ENCODE measurements at places on chromosomes 12 and 14.

GRCh38 chr14:56334458-56334857 is 216.2 kb downstream of the PELI2 start:
- no peak for DNase-seq

DNA sequence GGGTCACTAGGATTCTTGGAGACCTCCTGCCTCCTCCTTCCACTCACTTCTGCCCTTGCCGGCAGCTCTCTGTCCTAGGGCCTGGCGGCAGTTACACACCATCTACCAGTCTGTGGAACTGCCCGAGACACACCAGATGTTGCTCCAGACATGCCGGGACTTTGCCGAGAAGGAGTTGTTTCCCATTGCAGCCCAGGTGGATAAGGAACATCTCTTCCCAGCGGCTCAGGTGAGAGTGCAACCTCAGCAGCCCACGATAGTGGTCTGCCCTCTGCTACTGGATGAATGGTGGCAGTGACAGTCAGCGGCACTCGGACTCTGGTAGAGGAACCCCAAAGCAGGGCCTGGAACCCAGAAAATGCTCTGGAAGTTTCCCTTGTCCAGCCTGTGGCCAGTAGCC is 1.3 kb downstream of the ACADS start:
- no peak for DNase-seq

GRCh38 chr12:110010853-110011723 is 11.9 kb downstream of the ANKRD13A start:
- DNase-seq, result no peak

- DNase-seq, result no peak
Observed at GRCh38 chr14:71491931-71492330, 440.3 kb upstream of the RGS6 start.

DNA sequence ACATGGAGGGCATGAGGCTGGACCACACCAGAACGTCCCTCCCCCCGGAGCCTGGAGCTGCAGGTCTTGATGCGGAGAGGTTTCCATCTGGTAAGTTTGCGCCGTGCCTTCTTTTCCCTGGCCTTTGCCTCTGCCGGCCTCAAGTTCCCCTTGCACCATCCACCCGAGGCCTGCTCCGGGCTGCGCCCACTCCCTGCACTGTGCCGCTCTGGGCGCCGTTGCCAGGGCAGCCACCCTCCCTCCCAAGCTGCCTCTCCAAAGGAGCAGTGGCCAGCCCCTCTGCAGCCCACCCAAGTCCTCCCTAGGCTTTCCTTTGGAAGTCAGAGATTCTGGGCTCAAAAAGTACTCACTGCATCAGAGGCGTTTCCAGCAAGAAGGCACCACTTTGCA is 46.2 kb upstream of the MEG3 start:
- DNase-seq, result no peak

DNA sequence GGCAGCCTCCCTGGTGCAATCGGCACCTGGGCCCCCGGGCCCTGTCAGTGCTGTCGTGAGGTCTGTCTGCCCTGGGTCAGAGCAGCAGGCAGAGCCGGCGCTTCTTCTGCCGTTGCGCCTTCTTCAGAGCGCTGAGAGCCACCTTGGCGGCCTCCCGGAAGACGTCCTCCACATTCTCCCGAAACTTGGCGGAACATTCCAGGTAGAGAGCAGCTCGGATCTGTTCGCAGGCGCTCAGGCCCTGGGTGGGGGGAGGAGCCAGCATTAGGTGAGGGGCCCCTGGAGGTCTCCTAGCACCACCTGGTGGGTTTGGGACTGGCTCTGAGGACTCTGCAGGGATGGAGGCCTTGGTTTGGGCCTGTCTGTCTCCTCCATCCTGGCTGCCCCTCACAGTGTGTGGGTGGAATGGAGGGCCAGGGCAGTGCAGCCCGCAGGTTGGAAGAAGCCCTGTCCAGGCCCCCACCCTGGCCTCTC is 14.0 kb downstream of the RHOF start:
- DNase-seq, result no peak
